Hepatic stellate cell (primary cell): ENCODE measurements at places on chromosomes 11 and 22.

GRCh38 chr11:124310721-124311120, 3.0 kb downstream of the OR8D1 start:
- DNase-seq, result no peak

DNA sequence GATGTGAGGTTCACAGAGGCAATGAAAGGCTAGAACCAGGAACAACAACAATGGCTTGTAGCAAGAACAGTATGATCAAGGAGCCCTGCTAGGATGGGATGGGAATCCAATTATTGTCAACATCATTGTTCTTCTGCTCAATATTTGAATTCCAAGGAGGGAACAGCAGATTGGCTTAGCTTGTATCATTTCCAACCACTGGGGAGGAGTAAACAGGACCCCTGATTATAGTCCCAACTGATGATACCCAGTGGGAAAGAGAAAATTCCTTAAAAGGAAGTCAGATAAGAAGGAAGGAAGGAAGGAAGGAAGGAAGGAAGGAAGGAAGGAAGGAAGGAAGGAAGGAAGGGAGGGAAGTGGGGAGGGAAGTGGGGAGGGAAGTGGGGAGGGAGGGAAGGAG, 69.5 kb upstream of the ZC3H12C start:
- DNase-seq, result no peak

DNA sequence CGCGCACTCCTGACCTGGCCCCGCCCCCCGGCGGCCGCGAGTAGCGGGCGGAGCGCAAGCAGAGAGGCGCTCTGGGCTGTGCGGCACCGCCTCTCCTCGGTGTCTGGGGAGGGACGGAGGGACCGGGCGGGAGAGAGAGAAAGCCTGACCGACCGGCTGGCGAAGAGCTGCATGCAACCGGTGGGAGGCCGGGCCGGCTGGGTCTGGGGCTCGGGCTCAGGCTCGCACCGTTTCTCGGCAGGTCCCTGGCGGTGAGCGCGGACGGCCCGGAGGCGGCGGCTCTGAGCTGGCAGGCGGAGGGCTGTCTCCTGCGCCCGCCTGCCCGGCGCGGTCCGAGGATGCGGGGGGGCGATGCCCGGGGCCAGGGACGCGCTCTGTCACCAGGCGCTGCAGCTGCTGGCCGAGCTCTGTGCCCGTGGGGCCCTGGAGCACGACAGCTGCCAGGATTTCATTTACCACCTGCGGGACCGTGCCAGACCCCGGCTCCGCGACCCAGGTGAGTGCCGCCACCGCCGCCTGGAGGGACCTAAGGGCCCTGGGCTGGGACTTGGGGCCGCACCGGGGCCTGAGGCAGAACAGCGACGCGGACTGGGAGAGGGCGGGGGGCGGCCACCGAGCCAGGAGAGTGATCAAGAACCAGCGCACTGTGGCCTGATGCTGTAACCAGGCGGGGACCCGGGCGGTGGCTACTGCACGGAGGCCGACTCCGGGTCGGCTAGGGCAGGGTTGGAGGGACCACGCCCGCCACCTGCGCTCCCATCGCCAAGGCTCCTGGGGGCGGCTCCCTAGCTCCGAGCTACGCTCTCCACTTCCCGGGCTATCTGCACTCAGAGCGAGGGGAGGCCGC, at the start of gene SYT9:
Gene SYT9, plus strand, starts transcription at position 69 of the 847 bp plus-strand sequence. Its CDS starts 283 bp downstream, at position 352.
- peak; percentile 46 for DNase-seq

- DNase-seq, result no peak
These were observed 282.7 kb upstream of the CCDC179 start for GRCh38 chr11:23143022-23143421.

DNA sequence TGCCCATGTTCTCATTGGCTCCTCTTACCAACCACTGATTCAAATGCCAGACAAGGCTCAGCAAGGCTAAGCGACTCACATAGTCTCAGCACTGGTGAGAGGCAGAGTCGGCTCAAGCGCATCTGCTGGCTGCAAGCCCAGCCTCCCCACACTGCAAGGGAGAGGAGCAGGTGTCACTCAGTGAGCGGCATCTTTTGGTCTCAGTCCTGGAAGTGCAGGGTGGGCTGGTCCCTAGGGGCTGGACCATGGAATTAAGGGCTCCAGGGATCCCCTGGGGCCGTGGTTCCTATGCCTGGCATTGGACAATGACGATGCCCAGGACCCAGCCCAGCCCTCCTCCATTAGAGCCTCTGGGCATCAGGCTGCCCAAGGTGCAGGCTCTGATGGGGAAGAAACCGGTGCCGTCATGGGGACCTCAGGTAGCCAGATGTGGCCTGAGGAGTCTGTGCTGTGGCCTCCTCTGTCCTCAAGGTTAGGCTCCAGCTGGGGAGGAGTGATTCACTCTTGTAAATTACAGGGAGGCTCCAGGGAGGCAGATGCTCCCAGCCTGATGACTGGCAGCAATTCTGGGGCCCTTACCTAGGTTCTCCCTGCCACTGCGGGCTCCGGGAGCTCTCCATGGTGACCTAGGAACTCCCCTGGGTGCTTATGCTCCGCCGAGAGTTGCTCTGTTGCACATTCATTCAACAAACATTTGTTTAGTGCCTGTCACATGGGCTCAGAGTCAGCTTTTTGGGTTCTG, 28.0 kb downstream of the FADS2 start:
- DNase-seq, result no peak

- DNase-seq, result no peak
These were observed 61.8 kb downstream of the FAM83F start for GRCh38 chr22:40056559-40056958.

- DNase-seq, result no peak
These were observed 17.2 kb upstream of the CRYBB3 start for GRCh38 chr22:25182131-25183110.

GRCh38 chr22:45547731-45548130, 45.0 kb downstream of the FBLN1 start:
- DNase-seq, result no peak

- no peak for DNase-seq
These were observed 125.9 kb downstream of the RCN1 start for GRCh38 chr11:32216749-32217148.

GRCh38 chr22:36258701-36259614, 6.0 kb downstream of the APOL1 start:
- no peak for DNase-seq

- peak; percentile 93 for DNase-seq
These were observed 17.0 kb upstream of the IL2RB start for GRCh38 chr22:37166675-37167066.

GRCh38 chr22:20868025-20868962, 9.5 kb downstream of the SNAP29 start:
- no peak for DNase-seq

DNA sequence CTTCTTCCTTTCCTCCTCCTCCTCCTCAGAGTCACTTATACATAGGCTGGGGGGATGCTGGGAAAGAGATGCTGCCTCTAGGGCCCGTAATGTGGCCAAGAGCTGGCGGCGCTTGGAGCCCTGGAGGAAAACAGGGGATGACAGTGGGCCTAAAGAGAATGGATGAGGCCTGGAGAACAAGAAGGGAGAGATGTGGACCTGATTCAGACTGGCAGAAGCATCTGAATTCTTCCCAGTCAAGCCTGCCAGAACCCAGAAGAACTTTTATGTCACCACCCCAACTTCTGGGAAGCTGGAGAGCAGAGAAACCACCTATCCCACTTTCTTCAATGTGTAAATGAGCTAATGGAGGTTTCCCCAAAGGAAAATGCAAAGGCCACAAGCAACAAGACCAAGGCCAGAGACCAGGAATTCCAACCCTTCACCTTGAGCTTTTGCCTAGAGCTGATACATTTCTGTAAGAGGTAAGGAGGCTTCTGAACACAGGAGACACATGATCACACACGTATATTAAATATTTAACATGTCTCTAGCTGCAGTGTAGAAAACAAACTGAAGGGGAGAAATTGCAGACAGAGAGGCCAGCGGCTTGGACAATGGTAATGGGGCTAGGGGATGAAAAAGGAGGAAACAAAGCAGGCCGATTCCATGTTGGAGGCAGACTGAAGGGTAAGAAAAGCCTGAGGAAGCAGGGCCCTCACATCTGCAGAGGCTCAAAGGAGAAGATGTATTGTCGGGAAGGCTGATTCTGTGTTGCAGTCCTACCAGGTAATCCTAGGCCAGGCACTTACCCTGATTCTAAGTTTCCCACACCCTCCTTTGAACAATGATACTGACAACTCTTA, 1.1 kb downstream of the RRP8 start:
- no peak for DNase-seq

DNA sequence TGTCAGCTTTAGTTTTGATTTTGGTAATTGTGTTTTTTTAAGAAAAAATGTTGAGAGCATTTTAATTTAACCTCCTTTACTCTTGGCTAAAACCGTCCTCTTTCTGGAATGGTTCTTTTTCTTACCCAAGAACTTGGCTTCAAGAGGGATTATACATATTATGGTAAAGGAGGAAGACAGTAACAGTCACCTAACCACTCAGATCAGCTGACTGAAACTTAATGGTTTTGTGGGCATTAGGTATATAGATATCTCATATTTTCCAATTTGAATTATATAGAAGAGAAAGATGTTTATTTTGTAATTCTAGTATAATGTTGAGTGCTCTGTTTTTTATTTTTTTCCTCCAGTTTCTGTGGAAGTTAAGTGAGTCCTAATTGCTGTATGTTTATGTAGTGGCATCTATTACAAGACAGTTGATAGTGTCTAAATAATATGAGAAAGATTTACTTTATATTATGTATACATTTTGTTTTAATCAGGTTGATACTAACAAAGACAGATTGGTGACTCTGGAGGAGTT, 36.6 kb upstream of the NCR3LG1 start:
- DNase-seq, result no peak

- DNase-seq, result no peak
These were observed 1291.0 kb downstream of the TBC1D22A start for GRCh38 chr22:48053486-48053885.

DNA sequence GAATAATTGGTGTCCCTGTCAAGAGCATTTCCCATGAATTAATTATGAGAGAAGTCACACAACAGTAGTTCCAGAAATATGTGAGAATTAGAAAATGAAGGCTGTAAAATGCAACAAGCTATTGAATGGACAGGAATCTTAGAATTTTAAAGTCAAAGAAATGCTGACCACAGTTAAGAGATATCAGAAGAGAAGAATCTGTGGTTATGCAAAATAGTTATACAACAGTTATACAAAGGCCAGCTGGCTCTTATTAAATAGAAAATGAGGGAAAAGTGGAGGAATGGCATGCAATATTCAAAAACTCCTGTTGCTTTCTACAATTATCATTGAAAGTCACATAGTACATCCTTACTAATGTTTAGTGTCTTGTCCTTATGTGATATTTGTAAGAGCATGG, 27.4 kb downstream of the CASP12 start:
- no peak for DNase-seq

- no peak for DNase-seq
These were observed 149.9 kb downstream of the PKNOX2 start for GRCh38 chr11:125314276-125315078.

- DNase-seq, result no peak
These were observed 14.7 kb downstream of the SSH3 start for GRCh38 chr11:67317888-67318555.

DNA sequence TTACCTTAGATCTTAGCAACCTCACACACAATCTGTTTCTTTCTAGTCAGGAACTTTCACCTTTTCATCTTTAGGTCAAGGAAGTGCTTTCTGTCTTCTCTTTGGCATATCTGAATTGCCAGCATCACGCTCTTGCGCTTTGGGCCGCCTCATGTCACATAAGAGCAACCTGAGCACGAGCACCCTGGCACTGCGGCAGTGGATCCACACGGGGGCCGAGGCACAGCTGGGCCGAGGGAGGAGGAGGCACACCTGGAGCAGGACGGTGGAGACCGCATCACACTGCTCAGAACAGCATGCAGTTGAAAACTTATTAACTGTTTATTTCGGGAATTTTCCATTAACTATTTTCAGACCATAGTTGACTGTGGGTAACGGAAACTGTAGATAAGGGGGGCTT, 10.7 kb downstream of the MOB2 start:
- DNase-seq, result no peak

DNA sequence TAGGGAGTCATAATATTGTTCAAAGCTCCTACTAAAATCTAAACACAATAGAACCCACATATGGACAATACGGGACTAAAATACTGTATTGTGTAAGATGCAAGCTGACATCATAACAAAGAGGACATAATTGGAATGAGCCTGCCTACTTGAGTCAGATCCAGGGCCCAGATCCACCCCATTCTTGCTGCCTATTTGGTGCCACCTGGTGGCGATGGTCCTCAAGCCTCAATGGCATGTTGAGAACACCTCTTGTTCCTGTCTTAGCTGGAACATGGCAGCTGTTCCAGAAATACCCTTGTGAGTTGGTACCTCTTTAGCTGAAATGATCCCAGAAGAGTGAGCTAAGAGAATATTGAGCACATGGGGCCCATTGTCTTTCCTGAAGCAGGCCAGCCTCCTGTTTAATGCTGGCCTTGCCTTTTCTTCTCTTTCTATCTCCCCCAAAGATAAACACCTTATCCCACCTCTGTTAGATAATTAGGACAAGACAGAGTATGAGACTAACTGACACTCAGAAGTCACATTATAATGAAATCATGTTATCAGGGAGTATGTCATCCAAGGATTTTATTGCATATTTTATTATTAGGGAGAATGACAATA, 680.9 kb upstream of the ANO5 start:
- no peak for DNase-seq

DNA sequence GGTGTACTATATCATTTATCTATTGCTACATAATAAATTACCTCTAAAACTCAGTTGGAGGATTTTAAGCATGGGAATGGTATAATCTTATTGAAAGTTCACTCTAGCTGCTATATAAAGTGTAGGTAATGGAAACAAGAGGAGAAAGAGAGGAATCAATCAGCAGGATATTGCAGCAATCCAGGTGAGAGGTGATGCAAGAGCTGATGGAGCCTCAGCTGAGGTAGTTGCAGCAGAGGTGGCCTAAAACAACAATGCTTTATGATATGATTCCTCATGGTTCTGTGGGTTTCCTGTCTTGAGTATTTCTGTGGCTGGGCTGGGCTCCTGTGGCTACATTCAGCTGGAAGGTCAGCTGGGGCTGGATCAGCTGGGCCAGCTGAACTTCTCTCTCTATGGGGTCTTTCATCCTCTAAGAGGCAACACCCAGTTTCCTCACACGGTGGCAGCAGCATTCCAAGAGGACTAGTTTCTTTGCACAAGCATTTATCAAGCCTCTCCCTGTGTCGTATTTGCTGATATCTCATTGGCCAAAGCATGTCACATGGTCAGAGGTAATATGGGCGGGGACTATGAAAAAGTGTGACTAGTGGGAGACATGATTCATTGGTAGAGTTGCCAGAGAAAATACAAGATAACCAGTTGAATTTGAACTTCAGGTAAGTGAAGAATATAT, 135.4 kb upstream of the LARGE1 start:
- no peak for DNase-seq
